ENCODE measurements at places on chromosomes 16 and 17.

GRCh38 chr16:72621651-72622050, 426.3 kb downstream of the ZFHX3 start:
- no peak for DNase-seq

DNA sequence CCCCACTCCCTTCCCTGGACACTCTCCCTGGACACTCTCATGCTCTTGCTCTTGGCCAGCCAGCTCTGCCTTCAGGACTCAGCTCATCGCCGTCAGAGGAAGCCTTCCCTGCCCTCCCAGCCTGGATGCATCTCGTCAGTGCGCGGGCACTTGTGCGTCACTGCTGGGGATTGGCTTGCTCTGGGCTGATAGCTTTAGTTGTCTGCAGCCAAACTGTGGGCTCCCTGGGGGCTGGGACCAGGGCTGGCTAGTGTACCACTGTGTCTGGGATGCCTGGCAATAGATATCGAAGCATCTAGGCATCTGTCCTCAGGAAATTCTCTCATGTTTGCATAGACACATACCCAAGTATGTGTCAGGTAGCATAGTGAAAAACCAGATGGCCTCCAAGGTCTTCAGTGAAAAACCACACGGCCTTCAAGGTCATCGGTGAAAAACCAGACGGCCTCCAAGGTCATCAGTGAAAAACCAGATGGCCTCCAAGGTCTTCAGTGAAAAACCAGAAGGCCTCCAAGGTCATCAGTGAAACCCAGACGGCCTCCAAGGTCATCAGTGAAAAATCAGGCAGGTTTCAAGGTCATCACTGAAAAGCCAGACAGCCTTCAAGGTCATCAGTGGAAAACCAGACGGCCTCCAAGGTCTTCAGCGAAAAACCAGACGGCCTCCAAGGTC, 72.0 kb downstream of the CMIP start:
- DNase-seq, result no peak

- no peak for DNase-seq
Measured at GRCh38 chr17:17514361-17514992, 18.3 kb upstream of the RASD1 start.

DNA sequence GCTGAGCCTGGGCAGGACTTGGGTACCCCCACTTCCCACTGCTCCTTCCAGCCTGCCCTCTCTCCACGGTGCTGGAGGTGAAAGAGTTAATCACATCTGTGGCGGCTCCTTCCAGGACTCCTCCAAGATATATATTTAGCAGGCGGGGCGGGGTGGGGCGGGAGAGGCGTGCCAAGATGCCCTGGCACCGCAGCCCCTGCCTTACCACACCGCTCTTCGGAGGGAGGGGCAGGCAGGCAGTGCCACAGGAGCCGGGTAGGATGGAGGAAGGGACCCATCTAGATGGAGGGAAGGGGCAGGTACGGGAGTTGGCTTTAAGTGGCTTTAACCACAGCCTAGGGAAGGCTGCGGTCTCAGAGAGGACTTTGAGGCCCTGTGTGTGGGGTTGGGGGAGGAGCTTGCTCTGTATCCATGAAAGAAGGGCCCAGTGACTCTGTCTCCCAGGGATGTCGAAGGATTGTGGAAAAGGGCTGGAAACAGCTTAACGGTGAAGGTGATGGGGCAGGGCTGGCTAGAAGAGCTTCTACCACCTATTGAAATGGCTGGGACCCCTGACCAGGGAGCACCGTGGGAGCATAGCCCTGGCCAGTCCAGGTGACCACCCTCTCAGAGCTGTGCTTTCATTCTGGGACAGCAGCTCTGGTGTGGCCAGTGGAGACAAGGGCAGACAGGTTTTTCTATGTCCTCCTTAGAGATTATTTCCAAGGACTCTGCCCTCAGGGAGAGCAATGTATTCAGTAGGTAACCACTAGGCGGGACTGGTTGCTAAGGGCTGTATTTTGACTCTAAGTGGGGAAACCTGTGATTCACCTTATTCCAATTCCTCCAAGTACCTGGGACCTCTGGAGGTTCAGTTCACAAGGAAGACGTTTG, 13.0 kb downstream of the GPR142 start:
- no peak for DNase-seq

DNA sequence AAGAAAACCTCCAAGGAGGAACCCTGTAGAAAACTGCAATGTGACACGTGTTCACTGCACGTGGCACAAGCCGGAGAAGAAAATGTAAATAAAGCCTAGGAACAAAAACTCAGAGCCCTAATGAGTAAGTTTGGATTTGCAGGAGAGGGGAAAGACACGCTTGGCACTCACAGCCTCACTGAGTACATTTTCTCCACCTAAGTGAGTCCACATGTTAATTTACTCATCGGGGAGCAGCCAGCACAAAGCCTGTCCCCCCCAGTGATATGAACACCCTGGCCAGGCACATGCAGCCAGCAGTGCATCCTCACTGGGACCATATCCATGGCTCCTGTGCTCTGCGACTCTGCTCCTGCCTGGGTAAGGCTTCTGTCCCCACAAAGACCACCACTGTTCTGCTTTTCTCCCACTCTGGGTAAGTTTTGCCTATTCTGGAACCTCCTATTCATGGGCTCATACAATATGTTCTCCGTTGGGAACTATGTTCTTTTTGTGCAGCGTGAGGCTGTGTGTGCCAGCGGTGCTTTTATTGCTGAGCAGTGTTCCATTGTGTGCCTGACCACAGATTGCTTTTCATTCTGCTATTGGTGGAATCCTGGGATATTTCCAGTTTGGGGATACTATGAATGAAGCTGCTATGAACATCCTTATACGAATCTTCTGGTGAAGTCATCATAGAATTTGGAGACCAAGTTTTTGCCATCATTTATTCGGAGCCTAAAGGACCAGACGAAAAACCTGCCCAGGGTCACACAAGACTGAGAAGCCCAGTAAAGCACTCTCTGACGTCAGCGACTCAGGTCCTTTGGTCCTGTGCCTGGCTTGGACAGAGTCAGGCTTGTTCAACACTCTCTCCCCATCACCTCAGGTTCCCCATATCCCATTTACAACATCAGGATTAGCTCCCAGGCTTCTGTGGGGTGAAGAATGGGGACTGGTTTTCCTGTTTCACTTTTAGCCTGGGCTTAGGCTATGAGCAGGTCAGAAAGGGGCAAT, 53.3 kb downstream of the RNF112 start:
- no peak for DNase-seq

- DNase-seq, result no peak
Measured at GRCh38 chr16:51497541-51498211, 346.6 kb upstream of the SALL1 start.

- DNase-seq, result no peak
Measured at GRCh38 chr16:26247063-26247462, 555.3 kb downstream of the HS3ST4 start.

DNA sequence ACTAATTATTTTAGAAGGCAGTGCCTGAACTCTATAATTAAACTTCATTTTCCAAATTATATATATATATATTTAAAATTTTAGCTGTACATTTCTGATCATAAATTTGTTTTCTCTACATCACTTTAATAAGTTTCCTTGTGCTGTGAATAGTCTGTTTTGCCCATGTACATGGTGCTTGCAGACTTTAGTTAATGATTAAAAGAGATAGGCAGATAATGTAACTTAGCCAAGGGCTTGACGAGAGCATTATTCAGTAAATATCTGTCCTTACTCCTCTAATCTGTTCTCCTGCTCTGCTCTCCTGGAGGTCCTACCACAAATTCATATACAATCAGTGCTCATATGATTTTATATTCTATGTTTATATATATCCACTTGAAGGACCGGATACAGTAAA, 595.2 kb upstream of the KIF2B start:
- no peak for DNase-seq

DNA sequence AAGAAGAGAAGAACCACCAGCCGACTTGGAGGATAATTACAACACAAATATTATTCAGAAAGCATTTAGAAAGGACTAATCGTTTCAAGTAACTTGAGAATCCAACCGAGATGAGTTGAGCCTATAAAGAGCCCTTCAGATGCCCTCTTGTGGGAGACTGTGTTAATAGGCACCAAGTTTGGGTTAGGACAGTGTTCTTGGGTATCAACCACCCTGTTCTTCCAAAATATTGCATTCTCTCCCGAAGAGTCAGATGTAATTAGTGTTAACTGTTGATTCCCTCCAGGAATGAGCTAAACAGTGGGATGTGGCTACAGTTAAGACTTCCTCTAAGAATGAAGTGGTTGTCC, 87.8 kb upstream of the NOL11 start:
- no peak for DNase-seq

- DNase-seq, result no peak
Measured at GRCh38 chr17:40089077-40089895, 11.1 kb downstream of the NR1D1 start.

GRCh38 chr16:23587726-23588125, 8.4 kb downstream of the NDUFAB1 start:
- no peak for DNase-seq

DNA sequence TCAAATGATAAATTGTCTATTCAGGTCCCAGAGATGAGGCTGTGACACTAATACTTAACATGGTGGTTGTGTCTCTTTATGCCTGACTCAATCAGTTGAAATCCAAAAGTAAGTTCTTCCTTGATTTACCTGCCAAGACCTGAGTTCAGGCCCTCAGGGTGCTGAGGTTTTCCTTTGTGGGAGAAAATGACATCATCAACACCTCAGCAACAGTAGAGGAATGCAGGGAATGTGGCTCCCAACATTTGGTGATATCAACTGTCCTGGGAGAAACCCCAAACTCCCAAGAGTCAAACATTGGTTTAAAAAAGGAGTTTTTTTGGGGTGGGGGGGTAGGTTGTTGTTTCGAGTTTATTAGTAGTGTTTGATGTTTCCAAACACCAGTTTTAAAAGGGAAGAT, 14.7 kb downstream of the RNF43 start:
- DNase-seq, result no peak

DNA sequence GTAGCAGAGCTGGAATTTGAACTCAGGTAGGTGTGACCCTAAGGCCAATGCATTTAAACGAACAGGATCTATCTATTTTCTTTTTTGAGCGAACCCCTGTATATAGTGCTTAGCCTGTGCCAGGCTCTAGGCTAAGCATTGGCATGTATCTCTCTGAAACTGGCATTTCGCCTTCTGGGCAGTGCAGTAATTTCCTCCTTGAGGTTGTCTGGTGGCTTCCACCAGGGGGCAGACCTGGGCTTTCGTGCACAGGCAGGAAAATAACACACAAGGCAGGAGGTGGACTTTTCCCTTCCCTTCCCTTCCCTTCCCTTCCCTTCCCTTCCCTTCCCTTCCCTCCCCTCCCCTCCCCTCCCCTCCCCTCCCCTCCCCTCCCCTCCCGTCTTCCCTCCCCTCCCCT, 34.4 kb upstream of the PRKCB start:
- peak; percentile 82 for DNase-seq

- DNase-seq, result no peak
Measured at GRCh38 chr17:329784-330420, 22.7 kb downstream of the RPH3AL start.

- no peak for DNase-seq
Measured at GRCh38 chr17:49333804-49334203, 28.2 kb downstream of the ZNF652 start.

GRCh38 chr17:64777415-64778239, 115.5 kb upstream of the SMURF2 start:
- DNase-seq, result no peak

DNA sequence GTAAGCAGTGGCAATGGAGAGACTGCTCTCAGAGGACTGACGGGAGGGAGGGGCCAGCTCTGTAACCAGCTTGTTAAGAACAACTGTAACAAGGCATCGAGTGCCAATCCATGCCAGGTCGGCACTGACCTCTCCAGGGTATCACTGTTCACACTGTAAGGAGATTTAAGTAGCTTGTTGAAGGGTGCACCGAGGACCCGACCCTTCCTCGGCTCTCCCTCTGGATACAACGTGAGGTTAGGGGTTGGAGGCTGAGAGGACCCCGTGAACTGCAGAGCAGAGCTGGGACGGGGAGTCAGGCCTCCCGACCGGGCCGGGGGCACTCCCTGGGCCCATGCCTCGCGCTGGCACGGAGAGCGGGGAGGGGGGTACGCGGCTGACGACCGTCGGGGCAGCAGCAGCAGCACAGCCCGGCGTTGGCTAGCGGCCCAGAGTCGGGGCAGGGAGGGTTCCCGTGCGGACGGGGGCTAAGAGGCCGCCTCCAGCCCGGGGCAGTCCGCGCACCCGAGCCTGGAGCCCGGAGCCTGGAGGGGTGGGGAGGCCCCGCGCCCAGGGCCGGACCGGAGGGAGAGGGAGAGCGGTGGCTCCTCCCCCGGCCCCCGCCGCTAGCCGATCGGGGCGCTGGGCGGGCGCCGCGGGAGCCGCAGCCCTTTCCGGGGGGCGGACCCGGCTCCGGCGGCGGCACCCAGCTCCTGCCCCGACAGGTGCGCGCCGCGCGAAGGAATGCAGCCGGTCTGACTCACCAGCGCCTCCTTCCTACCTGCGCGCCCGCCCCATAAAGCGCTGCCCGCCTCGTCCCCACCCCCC, at the start of gene ITGB4:
TSS of gene ITGB4 (plus strand) at position 804 of the 807 bp plus-strand sequence. CDS start 3,245 bp downstream, outside the sequence.
- DNase-seq, result peak; percentile 16

DNA sequence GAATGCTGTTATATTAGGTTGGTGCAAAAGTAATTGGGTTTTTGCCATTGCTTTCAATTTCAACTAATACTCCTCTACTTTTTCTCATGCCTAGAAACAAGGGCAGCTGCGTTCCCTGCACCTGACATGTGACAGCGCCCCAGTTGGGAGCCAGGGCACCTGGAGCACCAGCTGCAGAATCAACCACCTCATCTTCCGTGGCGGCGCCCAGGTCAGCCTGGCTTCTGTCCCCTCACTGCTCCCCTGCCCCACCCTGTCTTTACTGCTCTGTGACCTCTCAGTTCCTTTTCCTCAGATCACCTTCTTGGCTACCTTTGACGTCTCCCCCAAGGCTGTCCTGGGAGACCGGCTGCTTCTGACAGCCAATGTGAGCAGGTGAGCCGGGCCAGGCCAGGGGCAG, 16.4 kb upstream of the ITGAD start:
- no peak for DNase-seq

DNA sequence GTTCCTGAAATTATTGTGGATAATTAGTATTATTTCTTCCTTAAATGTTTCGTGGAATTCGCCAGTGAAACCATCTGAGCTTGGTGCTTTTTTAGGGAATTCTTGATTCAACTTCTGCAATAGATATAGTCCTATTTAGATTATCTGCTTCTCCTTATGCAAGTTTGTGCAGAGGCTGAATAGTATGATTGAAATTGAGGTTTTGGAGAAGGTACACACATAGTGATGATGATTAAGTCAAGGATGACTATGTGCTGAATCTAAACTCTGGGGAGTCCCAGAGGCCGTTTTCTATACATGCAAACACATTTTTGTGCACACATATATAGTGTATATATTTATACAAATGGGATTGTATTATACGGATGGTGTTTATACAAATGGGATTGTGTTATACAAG, 5.2 kb upstream of the MYH4 start:
- DNase-seq, result no peak

- no peak for DNase-seq
Measured at GRCh38 chr16:13181432-13181831, 280.0 kb downstream of the SHISA9 start.
